ENCODE measurements at places on chromosomes 1 and 21. TPM values are rescaled to one million over a fixed set of nuclear protein-coding genes. Genes with fewer than 3 reads are reported as not detected.

Gene OR2L5
- total RNA-seq: not detected

Gene F3
- not detected for total RNA-seq

Gene S100A4
- total RNA-seq: 118 TPM

Gene FAM151A
- total RNA-seq: not detected

Gene LINGO4
- not detected for total RNA-seq

Gene FCER1G
- 0.60 TPM for total RNA-seq

Gene SLFNL1
- total RNA-seq: 0.22 TPM

Gene PPFIA4
- 79.9 TPM for total RNA-seq

Gene TNFRSF1B
- total RNA-seq: 173 TPM

Gene TRIM67
- not detected for total RNA-seq

Gene KCND3
- total RNA-seq: not detected

Gene RGS16
- 35.6 TPM for total RNA-seq

Gene SH2D2A
- total RNA-seq: 297 TPM

Gene ACTL8
- not detected for total RNA-seq
